ENCODE measurements at places on chromosomes 3 and 15.

- DNase-seq: no peak
These were observed 74.3 kb downstream of the FBLN2 start for GRCh38 chr3:13623101-13623654.

DNA sequence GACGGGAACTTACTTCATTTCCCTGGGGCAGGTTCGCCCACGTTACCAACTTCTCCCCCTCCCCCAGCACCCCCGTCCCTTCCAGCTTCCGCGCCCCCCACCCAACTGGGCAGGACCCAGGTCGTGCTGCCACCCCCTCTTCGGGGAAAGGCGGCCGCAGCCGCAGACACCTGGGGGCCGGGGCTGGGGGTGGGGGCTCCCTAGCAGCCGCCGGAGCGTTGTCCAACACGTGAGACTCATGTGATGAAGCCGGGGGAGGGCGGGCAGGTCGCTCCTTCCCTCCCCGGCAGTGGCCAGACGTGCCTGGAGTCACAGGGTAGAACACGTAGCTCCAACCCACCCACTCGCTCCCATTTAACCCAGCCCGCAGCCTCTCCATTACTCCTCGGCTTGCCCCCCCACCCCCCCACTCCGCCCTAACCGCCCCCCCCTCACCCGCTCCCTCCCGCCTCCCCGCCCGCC is 240 bp upstream of the BHLHE40 start:
- peak; percentile 69 for DNase-seq

DNA sequence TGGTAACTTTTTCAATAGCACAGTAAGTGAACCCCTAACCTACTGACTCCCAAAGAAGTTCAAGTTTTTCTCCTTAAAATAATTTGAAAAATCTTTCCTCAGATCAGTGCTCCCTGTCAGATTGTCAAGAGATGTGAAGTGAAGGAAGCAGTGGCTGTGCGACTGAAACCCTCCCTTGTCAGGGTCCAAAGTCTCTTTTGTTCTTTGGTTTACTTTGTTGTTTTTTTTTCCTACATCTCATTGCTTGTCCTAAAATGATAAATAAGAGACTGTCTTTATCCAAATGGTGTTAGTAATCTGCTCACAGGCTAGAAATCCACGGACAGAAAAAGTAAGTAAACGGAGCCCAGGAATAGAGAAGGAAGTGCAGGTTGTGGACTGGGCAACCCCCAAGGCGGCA is 976 bp upstream of the DPPA4 start:
- DNase-seq: no peak

- no peak for DNase-seq
These were observed 43.3 kb downstream of the PLOD2 start for GRCh38 chr3:146117406-146118285.

DNA sequence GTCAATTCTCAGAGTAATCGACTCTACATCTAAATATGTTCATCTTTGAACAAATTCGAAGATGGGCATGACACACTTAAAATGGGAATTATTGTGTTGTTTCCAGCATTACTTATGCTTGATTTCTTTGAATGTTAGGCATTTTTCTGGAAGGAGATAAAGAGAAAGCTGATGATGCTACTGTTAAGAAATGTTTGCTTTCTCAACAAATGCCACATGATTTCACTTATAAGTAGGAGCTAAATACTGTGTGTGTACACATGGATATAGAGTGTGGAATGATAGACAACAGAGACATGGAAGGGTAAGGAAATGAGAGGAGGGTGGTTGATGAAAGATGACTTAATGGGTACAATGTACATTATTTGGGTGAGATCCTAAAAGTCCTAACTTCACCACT is 400.9 kb downstream of the TBL1XR1 start:
- no peak for DNase-seq

DNA sequence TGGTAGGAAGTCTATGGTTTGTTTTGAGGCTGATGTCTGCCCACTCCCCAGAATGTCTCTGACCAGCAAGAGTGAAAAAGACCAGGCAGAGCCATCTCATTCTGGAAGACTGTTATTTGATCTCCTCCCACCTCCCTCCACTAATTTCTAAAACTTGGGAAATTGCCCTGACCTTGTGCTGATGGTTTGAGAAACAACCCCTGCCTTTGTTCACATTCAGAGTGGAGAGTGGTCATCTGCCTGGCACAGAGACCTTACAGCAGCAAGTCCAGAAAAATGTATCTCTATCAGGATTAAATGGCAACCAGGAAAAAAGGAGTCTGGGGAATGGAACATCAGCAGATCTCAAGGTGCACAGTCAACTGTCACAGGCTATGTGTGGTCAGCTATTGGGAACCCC is 25.7 kb downstream of the SPATA12 start:
- no peak for DNase-seq

GRCh38 chr15:70976851-70977250 is 84.2 kb downstream of the LRRC49 start:
- DNase-seq: no peak

- DNase-seq: no peak
These were observed 190.8 kb downstream of the XXYLT1 start for GRCh38 chr3:195080125-195080524.

- DNase-seq: no peak
These were observed 185.6 kb upstream of the ADAMTS9 start for GRCh38 chr3:64873400-64873799.

- no peak for DNase-seq
These were observed 33.5 kb downstream of the SV2B start for GRCh38 chr15:91133511-91133910.

- DNase-seq: no peak
These were observed 48.7 kb upstream of the VILL start for GRCh38 chr3:37941608-37942508.

GRCh38 chr3:976006-976405 is 116.8 kb upstream of the CNTN6 start:
- no peak for DNase-seq

- no peak for DNase-seq
These were observed 241.4 kb upstream of the TBL1XR1 start for GRCh38 chr3:177438596-177439220.

DNA sequence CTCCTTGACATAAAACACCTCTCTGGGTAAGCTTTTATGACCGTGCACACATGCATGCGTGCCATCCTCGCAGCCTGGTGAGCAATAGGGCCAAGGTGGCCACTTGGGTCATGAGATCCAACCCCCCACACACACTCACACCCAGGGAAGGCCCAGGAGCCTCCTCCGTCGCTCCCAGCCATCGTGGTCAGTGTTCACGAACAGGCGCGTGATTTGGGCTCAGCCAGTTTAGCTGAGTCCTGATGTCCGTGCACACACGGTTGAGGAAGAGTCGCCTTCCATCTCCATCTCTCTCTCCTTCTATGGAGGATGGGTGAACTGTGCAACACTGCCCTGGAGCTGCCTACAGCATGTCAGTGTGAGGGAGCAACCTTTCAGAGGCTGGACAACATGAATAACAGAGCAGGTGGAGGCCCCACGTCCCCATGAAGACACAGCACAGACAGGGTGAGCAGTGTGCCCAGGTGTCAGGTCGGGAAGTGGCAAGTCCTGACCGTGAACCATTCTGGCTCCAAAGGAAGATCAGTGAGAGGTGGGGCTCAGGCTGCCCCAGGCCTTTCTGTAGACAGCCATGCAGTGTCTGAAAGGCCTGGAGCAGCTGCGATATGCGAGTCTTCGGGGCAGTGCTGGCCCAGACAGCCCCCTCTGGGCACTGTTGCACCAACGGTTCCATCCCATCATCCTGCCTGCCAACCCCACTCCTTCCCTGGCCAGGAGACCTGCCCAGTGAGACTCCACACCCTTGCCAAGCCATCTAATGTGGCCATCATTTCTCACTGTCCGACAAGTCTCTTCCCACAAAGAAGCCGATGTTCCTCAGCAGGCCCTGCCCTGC is 253.4 kb downstream of the OCA2 start:
- DNase-seq: no peak

GRCh38 chr3:176971613-176972174 is 225.6 kb downstream of the TBL1XR1 start:
- no peak for DNase-seq

DNA sequence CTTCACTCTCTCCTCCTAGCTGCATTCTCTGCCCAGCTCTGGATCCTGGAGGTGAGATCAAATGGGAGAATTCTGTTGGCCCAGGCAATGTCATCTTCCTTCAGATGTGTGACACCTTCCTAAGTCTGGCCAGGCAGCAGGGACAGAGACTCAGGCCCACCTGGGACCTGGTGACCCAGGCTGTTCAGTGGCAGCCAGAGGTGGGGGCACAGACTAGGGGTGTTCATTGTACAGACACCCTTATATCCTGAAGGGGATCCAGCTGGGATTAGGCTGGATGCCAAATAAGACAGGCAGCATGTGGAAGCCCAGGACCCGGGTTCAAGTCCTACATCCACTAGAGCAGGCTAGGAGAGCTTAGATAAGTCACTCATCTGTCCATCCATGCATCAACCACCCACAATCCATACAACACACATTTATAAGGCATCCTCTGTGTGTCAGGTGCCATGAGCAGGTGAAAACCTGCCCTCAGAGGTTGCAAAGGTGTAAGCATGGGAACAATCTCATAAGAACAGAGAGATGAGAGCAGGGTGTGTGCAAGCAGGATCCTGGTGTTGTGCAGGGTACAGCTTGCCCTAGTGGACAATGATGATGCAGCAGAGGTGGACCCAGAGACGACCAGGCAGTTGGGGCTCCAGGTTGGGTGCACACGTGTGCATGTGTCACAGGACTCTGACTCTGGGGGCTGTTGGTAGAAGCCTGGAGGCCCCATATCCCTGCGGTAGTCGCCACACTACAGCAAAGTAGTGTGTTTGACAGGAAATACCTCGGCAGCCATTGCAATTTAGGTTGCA is 18.3 kb upstream of the RPL29 start:
- no peak for DNase-seq

- DNase-seq: no peak
These were observed 211.7 kb downstream of the GABRG3 start for GRCh38 chr15:27182561-27183110.

DNA sequence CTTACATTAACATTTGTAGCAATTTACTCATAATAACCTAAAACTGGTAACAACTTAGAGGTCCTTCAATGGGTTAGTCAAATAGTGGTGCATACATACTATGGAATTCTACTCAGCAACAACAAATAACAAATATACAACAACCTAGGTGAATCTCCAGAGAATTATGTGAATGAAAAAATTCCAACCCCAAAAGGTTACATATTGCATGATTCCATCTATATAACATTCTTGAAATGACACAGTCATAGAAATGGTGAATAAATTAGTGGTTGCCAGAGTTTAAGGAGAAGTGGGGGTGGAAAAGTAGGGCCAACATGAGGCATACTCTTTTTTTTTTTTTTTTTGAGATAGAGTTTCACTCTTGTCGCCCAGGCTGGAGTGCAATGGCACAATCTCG is 12.7 kb upstream of the SNTN start:
- DNase-seq: no peak

GRCh38 chr3:183327343-183327742 is 74.3 kb downstream of the B3GNT5 start:
- DNase-seq: no peak

- DNase-seq: no peak
These were observed 50.0 kb downstream of the RASGRP1 start for GRCh38 chr15:38514601-38515000.

- no peak for DNase-seq
These were observed 176.0 kb upstream of the TMCO5A start for GRCh38 chr15:37758412-37758811.

Data from stimulated activated CD4-positive, alpha-beta T cell treated with anti-CD3 and anti-CD28 coated beads, Interleukin-1b, Interleukin-23, amount 100 ng/mL, for 1 hour (primary cell).